ENCODE measurements at places on chromosomes 3 and 15. TPM values are rescaled to one million over a fixed set of nuclear protein-coding genes. Genes with fewer than 3 reads are reported as not detected.

Gene GNB5
- total RNA-seq = 16.7 TPM

Gene DCUN1D1
- 49.9 TPM for total RNA-seq

Gene SLC27A2
- total RNA-seq = 0.96 TPM

GRCh38 chr15:89122505-89123180 lies 34.4 kb downstream of the ABHD2 start:
- DNase-seq = no peak

Gene ROBO1
- total RNA-seq = 27.1 TPM

Gene TMEM212
- not detected for total RNA-seq

Gene ANAPC13
- 58.1 TPM for total RNA-seq

- no peak for DNase-seq
Measured at GRCh38 chr3:24196526-24196925, 251.4 kb downstream of the NR1D2 start.

GRCh38 chr3:127196002-127196401 lies 3.1 kb downstream of the PRR23E start:
- no peak for DNase-seq

Gene PEX5L
- total RNA-seq = 0.78 TPM

Data from upper lobe of right lung (tissue), 1 donor.